ENCODE measurements at places on chromosomes 11 and 22.

GRCh38 chr11:16098526-16099205 is 257.7 kb downstream of the SOX6 start:
- DNase-seq: no peak

GRCh38 chr11:17768547-17768946 is 34.0 kb downstream of the KCNC1 start:
- no peak for DNase-seq

GRCh38 chr11:74147199-74147929 is 23.4 kb downstream of the C2CD3 start:
- DNase-seq: no peak

GRCh38 chr11:128596250-128596649 is 8.9 kb upstream of the ETS1 start:
- no peak for DNase-seq

- no peak for DNase-seq
Observed at GRCh38 chr11:12172493-12173013, 62.2 kb downstream of the MICAL2 start.
